HFFc6 (cell line): ENCODE measurements at places on chromosomes 12 and 14. TPM values are rescaled to one million over a fixed set of nuclear protein-coding genes. Genes with fewer than 3 reads are reported as not detected.
A peak's percentile ranks its signal among the peaks of the same experiment; 100 is the strongest.

KCNC2 gene
- not detected in 3 replicates for total RNA-seq

KRT83 gene
- not detected in 3 replicates for total RNA-seq

GARIN6 gene
- not detected in 2 replicates for total RNA-seq

CNOT2 gene
- 48.6 to 54.2 TPM (median 50.0 TPM) in 3 replicates for total RNA-seq

MGST1 gene
- total RNA-seq = 321 to 387 TPM (median 328 TPM) in 3 replicates

DNM1L gene
- total RNA-seq = 55.9 to 61.4 TPM (median 56.4 TPM) in 3 replicates

ITGA7 gene
- 0.95 to 2.1 TPM (median 0.97 TPM) in 3 replicates for total RNA-seq

GRCh38 chr12:93429852-93430251, 11.9 kb downstream of the UBE2N start:
- no peak overlapping the region for H3K4me3 ChIP-seq
- no peaks in the 10 kb centered on the region for H3K27me3 ChIP-seq
- H3K4me1 ChIP-seq = peaks cover 67% of the 10 kb centered on the region

GRCh38 chr12:58443981-58444371, 476.3 kb downstream of the LRIG3 start:
- no peak overlapping the region for H3K4me3 ChIP-seq
- H3K27me3 ChIP-seq = no peaks in the 10 kb centered on the region
- no peaks in the 10 kb centered on the region for H3K4me1 ChIP-seq

GRCh38 chr12:108298761-108299275, 40.3 kb downstream of the CMKLR1 start:
- H3K4me1 ChIP-seq = no peaks in the 10 kb centered on the region
- no peaks in the 10 kb centered on the region; the same call in 1 of the 2 replicates for H3K36me3 ChIP-seq
- H3K4me3 ChIP-seq = no peak overlapping the region

DNA sequence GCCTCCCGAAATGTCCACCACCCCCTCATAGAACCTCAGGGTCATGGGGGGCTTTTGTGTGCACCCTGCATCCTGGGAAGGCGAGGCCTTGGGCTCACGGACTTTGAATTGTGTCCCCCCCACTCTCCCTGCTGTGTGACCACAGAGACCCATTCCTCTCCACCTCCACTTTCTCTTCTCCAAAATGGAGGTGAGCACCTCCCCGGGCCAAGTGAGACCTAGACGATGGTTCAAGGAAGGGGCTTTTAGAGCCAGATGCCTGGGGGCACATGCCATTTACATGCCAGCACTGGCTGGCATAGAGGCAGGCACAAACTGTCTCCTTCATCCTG, 33.5 kb downstream of the CYP46A1 start:
- no peak overlapping the region for H3K4me3 ChIP-seq
- H3K36me3 ChIP-seq = peaks cover 2% of the 10 kb centered on the region; the same call in 1 of the 2 replicates
- no peak overlapping the region for H3K27ac ChIP-seq
- H3K4me1 ChIP-seq = no peaks in the 10 kb centered on the region
- H3K27me3 ChIP-seq = peaks cover 14% of the 10 kb centered on the region
- no peak for DNase-seq

DNA sequence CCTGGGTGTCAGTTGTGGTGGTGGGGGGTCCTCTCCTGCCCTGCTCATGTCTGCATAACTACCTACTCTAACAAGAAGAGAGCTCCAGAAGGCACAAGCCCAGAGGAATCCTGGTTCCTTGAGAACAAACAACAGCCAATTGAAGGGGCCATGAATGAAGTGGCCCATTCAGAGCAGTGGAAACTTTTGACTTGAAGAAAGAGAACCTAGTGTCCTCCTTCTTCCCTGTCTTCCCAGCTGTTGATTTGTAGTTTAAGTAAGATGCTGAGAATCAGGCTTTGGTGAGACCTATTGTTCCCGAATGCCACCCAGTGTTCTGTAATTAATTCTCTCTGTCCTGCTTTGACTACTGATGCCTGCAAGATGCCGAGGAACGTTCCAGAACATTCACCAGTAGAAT, 79.2 kb downstream of the C14orf132 start:
- H3K27me3 ChIP-seq = no peaks in the 10 kb centered on the region; the same call in none of the 2 replicates
- no peak for DNase-seq
- no peak overlapping the region for H3K27ac ChIP-seq
- H3K4me3 ChIP-seq = no peak overlapping the region

GRCh38 chr12:22312336-22312735, 22.2 kb downstream of the ST8SIA1 start:
- H3K4me3 ChIP-seq = no peak overlapping the region
- H3K27me3 ChIP-seq = peaks cover 4% of the 10 kb centered on the region; the same call in 1 of the 2 replicates
- no peak for DNase-seq
- no peaks in the 10 kb centered on the region for H3K36me3 ChIP-seq

DNA sequence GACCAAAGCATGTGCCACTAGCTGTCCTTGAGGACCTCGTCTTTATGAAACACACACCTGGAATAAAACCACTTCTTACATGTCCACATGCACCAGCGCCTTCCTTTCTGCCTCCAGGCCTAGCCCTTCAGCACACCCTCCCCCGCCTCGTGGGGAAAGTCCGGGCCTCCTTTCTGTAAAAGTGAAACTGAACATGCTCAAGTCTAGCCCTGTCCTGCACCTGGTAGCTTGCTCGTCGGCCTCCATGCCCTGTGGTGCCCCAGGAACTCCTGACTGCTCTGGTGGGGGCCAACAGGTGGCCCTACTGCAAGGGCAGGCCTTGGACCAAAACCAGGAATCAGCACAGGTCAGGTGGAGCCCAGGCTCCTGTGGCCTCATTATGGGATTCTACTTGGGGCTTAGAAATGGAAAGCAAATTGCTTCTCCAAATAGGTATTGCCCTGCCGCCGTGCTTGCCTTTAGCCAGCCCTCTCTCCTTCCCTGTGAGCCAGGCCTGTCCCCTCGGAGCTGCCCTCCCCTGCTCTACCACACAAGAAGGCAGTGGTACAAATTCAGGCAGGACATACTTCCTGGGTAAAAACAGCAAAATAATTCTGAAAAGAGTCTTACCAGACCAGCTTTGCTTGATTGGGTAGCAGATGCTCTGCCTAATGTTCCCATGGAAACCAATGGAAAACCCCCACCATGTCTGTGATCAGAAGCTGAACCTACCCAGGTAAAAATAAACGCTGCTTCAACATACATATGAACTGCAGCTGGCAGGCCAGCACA, 43.5 kb downstream of the ERH start:
- H3K27me3 ChIP-seq = peaks cover 38% of the 10 kb centered on the region
- H3K4me1 ChIP-seq = peaks cover 6% of the 10 kb centered on the region; the same call in 1 of the 2 replicates
- H3K27ac ChIP-seq = no peak overlapping the region
- no peak overlapping the region for H3K4me3 ChIP-seq
- no peak for DNase-seq

DNA sequence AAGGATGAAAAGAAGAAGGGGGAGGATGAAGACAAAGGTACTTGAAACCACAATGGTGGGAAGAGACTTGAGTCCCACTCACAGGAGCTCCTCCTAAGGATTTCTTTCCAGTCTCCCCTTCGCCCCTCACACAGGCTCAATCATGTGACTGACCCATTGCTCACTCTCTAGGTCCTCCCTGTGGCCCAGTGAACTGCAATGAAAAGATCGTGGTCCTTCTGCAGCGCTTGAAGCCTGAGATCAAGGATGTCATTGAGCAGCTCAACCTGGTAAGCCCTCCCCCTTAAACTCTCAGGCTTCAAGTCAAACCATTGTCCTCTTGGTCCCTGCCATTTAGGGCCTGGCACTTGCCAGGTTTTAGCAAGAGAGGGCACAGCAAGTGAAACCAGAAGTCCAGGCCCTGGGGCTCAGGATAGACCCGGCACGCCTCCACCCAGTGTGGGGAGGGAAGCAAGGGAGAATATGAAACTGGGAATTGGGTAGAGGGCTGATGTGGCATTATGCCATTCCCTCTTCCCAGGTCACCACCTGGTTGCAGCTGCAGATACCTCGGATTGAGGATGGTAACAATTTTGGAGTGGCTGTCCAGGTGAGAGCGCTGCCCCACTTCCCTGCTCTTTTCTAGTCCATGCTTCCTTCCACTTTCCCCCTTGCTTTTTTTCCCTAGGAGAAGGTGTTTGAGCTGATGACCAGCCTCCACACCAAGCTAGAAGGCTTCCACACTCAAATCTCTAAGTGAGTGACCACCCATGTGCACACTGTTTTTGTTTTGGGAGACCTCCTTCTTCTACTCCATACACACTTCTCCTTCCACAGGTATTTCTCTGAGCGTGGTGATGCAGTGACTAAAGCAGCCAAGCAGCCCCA, 1.8 kb downstream of the PSME1 start:
- H3K4me3 ChIP-seq = no peak overlapping the region
- H3K4me1 ChIP-seq = peaks cover 47% of the 10 kb centered on the region
- H3K27me3 ChIP-seq = peaks cover 6% of the 10 kb centered on the region
- no peak overlapping the region for H3K27ac ChIP-seq

DNA sequence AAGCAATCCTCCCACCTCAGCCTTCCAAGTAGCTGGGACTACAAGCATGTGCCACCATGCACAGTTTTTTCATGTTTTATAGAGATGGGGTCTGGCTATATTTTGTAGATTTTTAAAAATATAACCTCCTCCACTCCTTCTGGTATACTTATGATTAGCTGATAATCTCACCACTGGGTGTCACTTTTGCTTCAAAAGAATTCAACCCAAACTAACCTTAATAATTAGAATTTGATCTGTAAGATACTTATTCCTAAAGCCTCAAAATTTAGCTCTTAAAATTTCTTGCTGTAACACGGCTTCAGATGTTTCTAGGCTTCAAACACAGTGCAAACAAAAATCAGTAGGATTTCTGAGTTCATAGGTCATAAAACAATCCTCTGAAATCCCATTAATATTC, 130.3 kb downstream of the CEP83 start:
- H3K27me3 ChIP-seq = no peaks in the 10 kb centered on the region
- no peak for DNase-seq
- no peak overlapping the region for H3K27ac ChIP-seq
- H3K4me3 ChIP-seq = no peak overlapping the region
- H3K4me1 ChIP-seq = peaks cover 31% of the 10 kb centered on the region

- no peaks in the 10 kb centered on the region for H3K36me3 ChIP-seq
- H3K27me3 ChIP-seq = no peaks in the 10 kb centered on the region
- DNase-seq = no peak
These were observed 400.5 kb upstream of the CCDC196 start for GRCh38 chr14:66085665-66086064.

GRCh38 chr14:58663494-58664111, 25.8 kb downstream of the DACT1 start:
- DNase-seq = peak; percentile 61
- peaks cover 2% of the 10 kb centered on the region for H3K27me3 ChIP-seq
- no peaks in the 10 kb centered on the region for H3K36me3 ChIP-seq
- peaks cover 14% of the 10 kb centered on the region for H3K4me1 ChIP-seq
- H3K27ac ChIP-seq = peak overlapping the region; percentile 2; the same call in 1 of the 2 replicates

GRCh38 chr12:5177731-5178130, 134.1 kb downstream of the KCNA5 start:
- H3K36me3 ChIP-seq = no peaks in the 10 kb centered on the region
- DNase-seq = no peak
- H3K4me1 ChIP-seq = peaks cover 17% of the 10 kb centered on the region

DNA sequence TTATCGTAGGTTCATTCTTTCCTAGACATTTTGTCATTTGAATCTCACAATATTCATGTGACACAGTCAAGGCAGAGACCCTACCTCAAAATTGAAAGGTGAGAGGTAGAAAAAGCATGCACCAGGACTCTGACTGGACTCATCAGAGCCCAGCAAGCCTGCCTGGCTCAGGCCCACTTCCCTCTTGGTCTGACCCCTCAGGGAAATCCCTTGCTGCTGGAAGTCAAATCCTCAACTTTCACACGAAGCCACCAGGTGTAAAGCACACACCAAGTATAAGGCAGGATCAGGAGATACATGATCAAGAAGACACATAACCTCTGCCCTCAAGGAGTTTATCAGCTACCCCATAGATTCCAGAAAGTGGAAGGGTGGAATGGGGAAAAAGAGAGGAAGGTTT, 18.8 kb downstream of the NIN start:
- no peak overlapping the region; the same call in 1 of the 2 replicates for H3K27ac ChIP-seq
- no peak overlapping the region for H3K4me3 ChIP-seq
- no peak for DNase-seq
- H3K27me3 ChIP-seq = no peaks in the 10 kb centered on the region; the same call in 1 of the 2 replicates
- H3K36me3 ChIP-seq = peaks cover 18% of the 10 kb centered on the region

DNA sequence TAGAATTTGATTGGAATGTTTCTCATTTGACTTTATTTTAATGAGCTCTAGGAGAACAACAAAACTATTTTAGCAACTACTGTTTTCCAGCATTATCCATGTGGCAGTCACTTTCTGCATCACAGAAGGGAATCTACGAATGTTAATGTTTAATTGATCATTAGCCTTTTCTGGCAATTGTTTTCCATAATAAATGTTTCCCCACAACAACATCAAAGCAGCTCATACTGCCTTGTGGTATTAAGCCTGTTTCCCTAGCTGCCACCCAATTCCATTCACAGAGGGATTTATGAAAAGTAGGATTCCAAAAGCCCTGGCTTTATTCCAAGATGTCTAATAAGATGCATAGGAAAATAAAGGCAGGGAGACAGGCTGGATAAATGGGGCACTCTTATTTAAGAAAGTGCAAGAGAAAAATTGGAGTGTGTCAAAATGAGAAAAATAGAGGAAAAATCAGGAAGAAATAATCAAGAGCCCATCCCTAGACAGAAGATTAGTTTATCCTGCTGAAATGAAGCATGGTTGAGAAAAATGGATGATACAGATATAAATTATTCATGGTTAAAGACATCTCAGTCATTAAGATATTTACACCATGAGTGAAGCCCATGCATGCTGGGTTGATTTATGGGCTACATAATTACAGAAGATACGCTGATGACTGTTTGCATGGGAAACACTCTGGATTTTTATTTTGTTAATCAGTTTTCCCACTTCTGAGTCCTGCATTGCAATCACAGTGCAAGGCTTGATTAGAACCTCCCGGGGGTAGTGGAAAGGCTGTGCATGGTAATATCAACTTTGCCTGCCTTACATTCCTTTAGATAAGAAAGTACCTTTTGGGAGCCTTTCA, 180.3 kb downstream of the HELB start:
- no peaks in the 10 kb centered on the region for H3K27me3 ChIP-seq
- H3K36me3 ChIP-seq = no peaks in the 10 kb centered on the region
- H3K27ac ChIP-seq = no peak overlapping the region

DNA sequence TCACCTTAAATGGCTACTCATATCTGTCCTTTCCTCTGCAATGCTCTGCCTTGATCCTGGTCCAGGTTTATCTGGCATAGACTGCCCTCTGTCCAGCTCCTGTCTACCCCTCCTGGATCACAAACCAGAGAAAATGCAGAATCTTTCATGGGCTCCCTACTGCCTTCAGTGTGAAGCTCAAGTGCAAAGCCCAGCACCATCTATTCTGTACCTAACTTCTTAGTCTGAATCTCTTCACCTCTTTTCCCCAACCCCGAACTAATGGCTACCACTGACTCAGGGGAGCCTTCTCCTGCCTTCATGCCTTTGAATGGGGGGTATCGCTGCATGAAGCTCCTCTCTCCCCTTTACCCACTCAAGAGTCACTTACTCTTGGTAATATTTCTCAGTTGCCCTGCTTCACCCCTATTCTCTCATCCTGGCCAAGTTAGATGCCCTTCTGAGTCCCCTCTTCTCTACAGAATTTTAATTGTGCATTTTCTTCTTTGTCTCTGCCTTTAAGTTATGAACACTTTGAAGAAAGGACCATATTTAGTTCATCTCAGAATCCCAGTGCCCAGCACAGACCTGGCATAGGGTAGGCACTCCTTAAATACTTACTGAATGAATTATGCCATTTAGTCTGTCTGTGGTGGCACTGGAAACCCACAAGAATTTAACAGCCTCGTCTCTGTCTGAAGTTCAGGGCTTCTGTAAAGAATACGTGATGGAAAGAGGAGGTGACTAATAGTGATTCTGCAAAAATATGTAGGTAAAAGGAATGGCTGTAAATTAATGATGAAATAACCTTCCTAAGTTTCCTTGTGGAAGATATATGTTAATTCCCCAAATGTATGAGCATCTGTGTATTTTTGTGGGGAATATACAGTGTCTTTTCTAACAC, 191.3 kb upstream of the AMIGO2 start:
- peaks cover 2% of the 10 kb centered on the region; the same call in 1 of the 2 replicates for H3K27me3 ChIP-seq
- peaks cover 11% of the 10 kb centered on the region for H3K36me3 ChIP-seq
- peak overlapping the region; percentile 82 for H3K27ac ChIP-seq
- H3K4me1 ChIP-seq = peaks cover 89% of the 10 kb centered on the region
